ENCODE measurements at places on chromosomes 2 and 18.

- no peak for DNase-seq
These were observed 693.9 kb upstream of the ID2 start for GRCh38 chr2:7987992-7988391.

GRCh38 chr2:200305797-200306195, 697 bp upstream of the SPATS2L start:
- peak; percentile 35 for DNase-seq

GRCh38 chr2:145753041-145753608, 1233.2 kb upstream of the ZEB2 start:
- DNase-seq, result no peak

DNA sequence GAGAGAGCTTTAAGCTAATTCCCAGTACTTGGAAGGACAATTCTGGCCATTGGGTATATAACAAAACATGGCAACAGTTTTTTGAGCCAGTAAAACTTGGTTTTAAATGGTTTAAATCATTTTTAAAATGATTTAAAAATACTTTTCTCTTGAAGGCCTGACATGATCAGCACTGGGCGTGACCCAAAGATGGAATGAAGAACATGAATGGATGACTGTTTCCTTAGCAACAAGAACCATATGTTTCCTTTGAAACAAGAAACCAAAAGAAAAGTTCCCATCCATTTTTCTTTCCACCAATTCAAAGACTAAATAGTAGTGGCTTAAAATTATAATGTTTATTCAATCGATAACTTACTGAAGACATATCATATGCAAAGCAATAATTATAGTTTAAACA, 348.3 kb upstream of the FIGN start:
- no peak for DNase-seq

DNA sequence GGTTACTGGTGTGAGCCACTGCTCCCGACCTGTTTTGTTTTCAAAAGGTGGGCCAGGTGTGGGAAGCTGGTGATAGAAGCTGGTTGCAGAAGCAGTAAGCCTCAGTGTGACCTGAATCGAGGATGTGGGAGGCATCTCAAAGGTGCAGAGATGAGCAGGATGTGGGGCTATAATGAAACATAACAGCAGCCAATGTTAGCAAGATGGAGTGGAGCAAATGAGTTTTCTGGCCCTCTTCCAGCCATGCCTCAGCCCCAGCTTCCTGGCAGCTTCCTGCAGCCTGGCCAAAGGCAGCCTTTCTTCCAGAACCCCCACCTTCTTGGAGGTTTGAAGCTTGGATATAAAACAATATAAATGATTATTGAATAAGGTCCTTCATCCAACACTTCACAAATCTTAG, 184.8 kb downstream of the NCK2 start:
- DNase-seq, result no peak

DNA sequence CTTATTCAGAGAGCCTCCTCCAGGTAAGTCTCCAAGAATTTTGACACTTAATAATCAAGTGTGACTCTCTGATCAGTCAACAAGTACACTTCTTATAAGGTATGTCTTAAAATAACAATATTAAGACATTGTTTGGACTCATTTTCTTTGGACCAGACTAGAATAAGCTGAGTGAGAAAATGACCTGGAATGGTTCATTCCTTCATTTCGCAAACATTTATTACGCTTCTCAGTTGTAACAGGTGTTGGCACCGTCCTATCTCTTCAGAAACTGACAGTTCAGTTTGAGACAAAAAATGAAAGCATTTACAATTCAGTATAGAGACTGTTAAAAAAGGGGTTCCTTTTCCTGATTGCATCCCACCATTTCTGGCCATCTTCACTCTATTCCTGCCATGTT, 46.6 kb downstream of the TSPYL6 start:
- DNase-seq, result no peak

GRCh38 chr2:238938401-238939055, 90.6 kb downstream of the TWIST2 start:
- no peak for DNase-seq
